ENCODE measurements at places on chromosomes 7 and 10. TPM values are rescaled to one million over a fixed set of nuclear protein-coding genes. Genes with fewer than 3 reads are reported as not detected.

GRCh38 chr10:64537928-64538327 is 1016.7 kb downstream of the REEP3 start:
- no peaks in the 10 kb centered on the region for H3K4me1 ChIP-seq
- no peak overlapping the region for H3K27ac ChIP-seq
- no peaks in the 10 kb centered on the region for H3K36me3 ChIP-seq
- no peaks in the 10 kb centered on the region for H3K27me3 ChIP-seq
- no peak for DNase-seq
- no peak overlapping the region for H3K4me3 ChIP-seq

DNA sequence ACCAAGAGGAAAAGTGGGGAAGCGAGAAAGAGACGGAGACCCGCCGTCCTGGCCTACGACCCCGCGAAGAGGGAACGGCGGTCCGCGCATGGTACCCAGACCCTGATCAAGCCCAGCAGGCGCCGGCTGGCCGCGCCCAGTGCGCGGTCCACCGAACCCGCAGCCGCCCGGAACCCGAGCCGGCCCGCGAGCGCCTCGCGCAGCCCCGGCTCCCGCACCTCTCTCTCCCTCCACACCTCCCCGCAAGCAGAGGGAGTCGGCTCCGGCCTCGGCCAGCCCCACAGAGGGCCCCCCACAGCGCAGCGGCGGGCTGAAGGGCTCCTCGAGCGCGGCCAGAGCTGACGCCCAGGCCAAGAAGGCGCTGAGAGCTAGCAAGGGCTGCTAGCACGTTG is 164.7 kb downstream of the AGMO start:
- peak overlapping the region; percentile 29 for H3K27ac ChIP-seq
- H3K27me3 ChIP-seq = no peaks in the 10 kb centered on the region
- DNase-seq = no peak
- peak overlapping the region; percentile 31 for H3K4me3 ChIP-seq
- no peaks in the 10 kb centered on the region for H3K36me3 ChIP-seq

- H3K27ac ChIP-seq = no peak overlapping the region
- H3K4me1 ChIP-seq = no peaks in the 10 kb centered on the region
- H3K36me3 ChIP-seq = no peaks in the 10 kb centered on the region
- no peaks in the 10 kb centered on the region for H3K27me3 ChIP-seq
Measured at GRCh38 chr7:7959979-7960670, 8.5 kb upstream of the GLCCI1 start.

The GATA3 gene
- total RNA-seq = 1.9 TPM

- H3K27ac ChIP-seq = no peak overlapping the region
- no peak overlapping the region for H3K4me3 ChIP-seq
- H3K36me3 ChIP-seq = no peaks in the 10 kb centered on the region
- no peaks in the 10 kb centered on the region for H3K27me3 ChIP-seq
Measured at GRCh38 chr10:78433766-78434535, 400.3 kb downstream of the RPS24 start.

The ELFN1 gene
- 2.8 TPM for total RNA-seq

- DNase-seq = no peak
- H3K4me3 ChIP-seq = no peak overlapping the region
- H3K36me3 ChIP-seq = no peaks in the 10 kb centered on the region
Measured at GRCh38 chr7:129210989-129211312, 13.9 kb upstream of the AHCYL2 start.

GRCh38 chr10:45001381-45002148 is 842 bp downstream of the ZNF22 start:
- H3K36me3 ChIP-seq = no peaks in the 10 kb centered on the region
- peak overlapping the region; percentile 62 for H3K4me3 ChIP-seq
- no peaks in the 10 kb centered on the region for H3K27me3 ChIP-seq
- H3K27ac ChIP-seq = peak overlapping the region; percentile 93
- peaks cover 28% of the 10 kb centered on the region for H3K4me1 ChIP-seq

- no peaks in the 10 kb centered on the region for H3K36me3 ChIP-seq
- no peaks in the 10 kb centered on the region for H3K27me3 ChIP-seq
- H3K4me3 ChIP-seq = no peak overlapping the region
- no peak overlapping the region for H3K27ac ChIP-seq
Measured at GRCh38 chr10:132394201-132394811, 2.7 kb upstream of the PWWP2B start.

DNA sequence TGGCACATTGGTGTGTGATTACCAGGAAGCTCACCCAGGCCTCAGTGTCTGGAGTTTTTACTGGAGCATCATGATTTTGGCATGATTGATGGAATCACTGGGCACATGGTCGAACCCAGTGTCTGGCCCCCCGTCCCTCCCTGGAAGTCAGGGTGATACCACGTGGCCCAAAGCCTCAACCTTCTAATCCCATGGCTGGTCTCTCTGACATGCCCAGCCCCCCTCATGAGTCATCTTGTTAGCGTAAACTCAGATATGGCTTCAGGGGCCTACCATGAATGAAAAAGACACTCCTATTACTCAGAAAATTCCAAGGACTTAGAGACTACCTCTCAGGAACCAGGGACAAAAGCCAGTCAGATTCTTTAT is 109.3 kb downstream of the GRK5 start:
- H3K36me3 ChIP-seq = no peaks in the 10 kb centered on the region
- no peaks in the 10 kb centered on the region for H3K4me1 ChIP-seq
- no peak overlapping the region for H3K4me3 ChIP-seq
- H3K27ac ChIP-seq = no peak overlapping the region
- H3K27me3 ChIP-seq = no peaks in the 10 kb centered on the region

The DPP6 gene
- total RNA-seq = 52.8 TPM

The CCDC136 gene
- total RNA-seq = 265 TPM

GRCh38 chr7:15168489-15168888 is 265.9 kb upstream of the DGKB start:
- no peak overlapping the region for H3K4me3 ChIP-seq
- H3K36me3 ChIP-seq = no peaks in the 10 kb centered on the region
- no peak for DNase-seq
- H3K27me3 ChIP-seq = no peaks in the 10 kb centered on the region

The ASIC3 gene
- 27.5 TPM for total RNA-seq

Measured in testis (tissue), 5 donors.